ENCODE measurements at places on chromosomes 4 and X.

- DNase-seq = no peak
These were observed 248.0 kb downstream of the SPATA18 start for GRCh38 chr4:52299120-52299519.

DNA sequence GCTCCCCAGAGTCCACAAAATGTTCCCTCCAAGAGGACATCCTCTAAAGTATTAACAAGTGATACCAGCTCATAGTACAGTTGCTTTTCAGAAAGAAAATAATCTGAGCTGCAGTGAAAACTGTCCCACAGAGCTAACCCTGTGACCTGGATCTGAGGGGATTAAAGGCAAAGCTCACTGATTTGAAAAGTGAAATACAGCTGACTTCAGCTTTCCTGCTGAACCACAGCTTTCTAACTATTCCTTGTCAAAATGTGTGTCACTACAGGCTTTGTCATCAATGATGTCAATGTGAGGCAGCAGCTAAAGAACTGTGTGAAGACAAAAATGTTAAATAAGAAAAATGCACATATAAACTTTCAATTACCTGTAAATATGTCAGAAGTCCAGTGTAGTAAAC, 36.9 kb downstream of the DCHS2 start:
- no peak for DNase-seq

- no peak for DNase-seq
These were observed 197.2 kb downstream of the GPM6A start for GRCh38 chr4:175614890-175615289.

DNA sequence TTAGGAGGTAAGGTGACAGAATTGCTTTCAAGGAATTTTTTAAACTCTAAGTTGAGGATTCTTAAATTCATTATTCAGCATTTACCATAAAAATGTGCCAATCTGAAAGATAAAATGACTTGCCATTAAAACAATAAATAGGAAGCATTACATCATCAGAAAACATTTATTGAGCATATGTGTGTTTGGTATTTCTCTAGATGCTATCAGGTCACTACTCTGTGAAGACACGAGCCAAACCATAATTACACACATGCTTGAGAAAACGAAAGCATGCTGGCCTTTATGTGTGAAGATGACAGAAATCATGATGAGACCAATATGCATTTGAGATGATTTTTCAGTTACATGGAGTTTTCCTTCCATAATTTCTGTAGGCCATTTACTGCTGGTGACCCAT, 12.3 kb upstream of the IL21 start:
- no peak for DNase-seq

DNA sequence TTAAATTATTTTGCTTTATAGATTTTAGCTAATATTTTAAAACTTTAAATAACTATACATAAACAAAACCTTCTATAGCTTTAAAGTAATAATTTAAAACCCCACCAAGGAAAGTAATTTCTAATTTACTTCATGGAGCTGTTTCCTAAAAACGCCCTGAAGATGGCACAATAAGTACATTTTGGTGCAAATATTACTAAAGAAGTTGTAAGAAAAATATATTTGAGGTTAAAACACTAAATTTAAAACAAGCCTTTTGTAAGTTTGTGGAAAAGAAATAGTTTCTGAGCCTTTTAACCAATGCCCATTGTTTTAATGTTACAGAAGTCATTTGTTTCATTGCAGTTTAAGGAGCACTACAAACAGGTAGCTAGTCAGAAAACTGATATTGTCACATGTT, 137.4 kb upstream of the AGA start:
- DNase-seq = no peak

GRCh38 chr4:162969194-162969593, 197.5 kb downstream of the NAF1 start:
- no peak for DNase-seq

DNA sequence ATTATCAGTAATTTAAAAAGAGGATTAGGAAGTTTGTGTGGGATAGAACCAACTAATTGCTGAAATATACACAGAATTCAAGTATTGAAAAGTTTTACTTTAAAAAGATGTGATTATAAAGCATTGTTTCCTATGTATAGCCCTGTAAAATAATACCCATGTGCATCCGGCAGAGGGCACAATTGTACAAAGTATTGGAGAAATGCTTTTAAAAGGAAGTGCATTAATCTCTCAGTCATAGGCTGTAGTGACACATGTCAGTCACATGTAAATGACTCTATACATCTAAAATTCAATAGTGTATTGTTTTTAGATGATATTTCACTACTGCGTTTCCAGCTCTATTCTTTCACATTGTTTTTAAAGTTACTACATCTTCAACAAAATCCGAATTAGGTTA, 9.7 kb upstream of the GEMIN8 start:
- peak; percentile 64 for DNase-seq

- DNase-seq = no peak
These were observed 140.9 kb downstream of the MAPK10 start for GRCh38 chr4:86218746-86219473.

DNA sequence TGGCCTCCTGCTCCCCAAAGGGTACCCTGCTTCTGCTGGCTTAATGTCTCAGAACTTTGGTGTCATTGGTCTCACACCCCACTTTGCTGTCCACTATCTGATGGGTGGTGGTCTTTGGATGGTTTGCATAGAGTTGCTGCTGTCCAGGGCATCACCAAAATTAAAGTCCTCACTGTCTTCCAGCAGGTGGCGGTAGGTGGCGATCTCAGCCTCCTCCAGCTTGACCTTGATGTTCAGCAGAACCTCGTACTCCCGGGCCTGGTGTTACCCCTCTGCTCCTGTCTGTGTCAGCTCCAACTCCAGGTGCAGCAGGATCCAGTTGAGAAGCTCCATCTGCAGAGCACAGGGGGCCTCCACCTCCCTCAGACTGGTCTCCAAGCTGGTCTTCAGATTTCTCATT, 1169.5 kb upstream of the PABPC4L start:
- DNase-seq = peak; percentile 15

GRCh38 chrX:52263417-52263816, 78.7 kb downstream of the MAGED4 start:
- DNase-seq = no peak

DNA sequence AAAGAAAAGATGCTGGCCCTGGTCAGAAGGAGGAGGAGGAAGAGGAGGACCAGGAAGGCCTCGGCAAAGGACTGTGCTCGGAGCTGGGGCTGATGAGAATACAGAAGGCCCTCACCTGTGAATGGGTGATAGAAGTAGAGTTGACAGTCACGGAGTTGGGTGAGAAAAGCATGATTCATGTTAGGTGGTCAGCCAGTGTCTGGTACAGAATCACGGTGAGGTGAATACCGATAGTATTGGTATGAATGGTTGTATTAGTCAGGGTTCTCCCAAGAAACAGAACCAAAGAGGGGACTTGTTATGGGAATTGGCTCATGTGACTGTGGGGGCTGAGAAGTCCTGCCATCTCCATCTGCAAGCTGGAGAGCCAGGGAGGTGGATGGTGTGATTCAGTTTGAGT, 32.5 kb upstream of the FAM156A start:
- DNase-seq = no peak

DNA sequence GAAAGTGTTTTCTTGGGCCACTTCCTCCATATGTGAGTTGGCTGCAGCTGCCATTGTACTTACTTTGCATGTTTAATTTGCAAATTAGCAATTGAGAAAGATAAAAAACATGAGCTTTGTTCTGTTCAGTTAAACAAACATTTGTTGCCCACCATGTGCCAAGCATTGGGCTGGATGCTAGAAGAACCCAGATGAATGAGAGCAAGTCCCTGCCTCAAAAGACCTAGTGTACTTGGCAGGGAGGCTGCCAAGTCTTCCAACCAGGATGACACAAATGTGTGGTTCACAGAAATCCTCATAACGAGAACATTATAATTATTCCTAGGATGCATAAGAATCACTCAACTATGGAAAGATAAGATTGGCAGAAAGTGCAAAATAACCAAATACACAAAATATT, 66.7 kb downstream of the GPM6A start:
- no peak for DNase-seq

DNA sequence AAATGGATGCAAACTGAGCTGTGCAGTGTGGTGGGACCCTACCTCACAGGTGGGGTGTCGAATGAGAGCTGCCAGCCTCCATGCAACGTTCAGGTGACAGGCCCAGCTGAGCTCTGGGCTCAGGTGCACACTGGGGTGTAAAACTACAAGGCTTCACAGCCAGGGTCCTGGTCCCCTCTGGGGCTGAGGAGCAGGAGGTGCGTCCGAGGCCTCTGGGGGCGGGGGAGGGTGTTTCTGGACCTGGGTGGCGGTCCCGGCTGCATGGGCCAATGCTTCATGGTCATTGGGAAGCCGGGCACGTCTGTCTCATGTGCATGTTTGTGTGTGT, 26.5 kb upstream of the SORCS2 start:
- DNase-seq = no peak

GRCh38 chr4:143768007-143768591, 67.6 kb upstream of the FREM3 start:
- no peak for DNase-seq

DNA sequence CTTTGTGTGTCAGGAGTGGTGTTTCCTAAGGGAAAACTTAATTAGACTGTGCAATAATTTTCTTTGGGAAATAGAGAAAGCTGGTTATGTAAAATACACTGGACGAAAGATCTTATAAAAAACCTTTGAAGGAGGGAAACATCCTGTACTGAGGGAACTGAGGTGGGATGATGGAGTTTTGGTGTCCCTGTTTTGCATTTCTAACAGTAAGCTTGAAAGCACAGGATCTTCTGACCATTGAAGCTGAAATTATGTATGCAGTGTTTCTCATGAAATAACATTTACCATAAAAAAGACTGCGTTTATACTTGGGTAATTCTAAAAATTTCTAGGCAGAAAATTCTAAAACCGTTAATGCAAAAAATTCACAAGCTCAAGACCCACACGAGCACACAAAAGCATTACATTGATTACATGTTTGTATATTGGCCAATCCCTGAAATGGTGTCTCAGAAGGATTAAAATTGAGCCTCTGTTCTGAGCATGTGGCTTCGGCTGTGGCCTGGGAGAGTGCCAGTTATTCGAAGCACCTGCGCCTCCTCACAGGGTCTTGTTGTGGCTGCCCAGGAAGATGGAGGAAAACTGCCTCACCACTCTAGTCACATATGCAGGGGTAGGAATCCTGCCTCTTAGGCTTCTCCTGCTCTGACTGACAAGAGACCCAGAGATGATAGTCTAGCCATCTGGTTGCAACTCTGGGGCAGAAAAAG, 49.5 kb downstream of the JADE3 start:
- no peak for DNase-seq

- no peak for DNase-seq
These were observed 59.8 kb downstream of the MRPL1 start for GRCh38 chr4:77922158-77923094.

DNA sequence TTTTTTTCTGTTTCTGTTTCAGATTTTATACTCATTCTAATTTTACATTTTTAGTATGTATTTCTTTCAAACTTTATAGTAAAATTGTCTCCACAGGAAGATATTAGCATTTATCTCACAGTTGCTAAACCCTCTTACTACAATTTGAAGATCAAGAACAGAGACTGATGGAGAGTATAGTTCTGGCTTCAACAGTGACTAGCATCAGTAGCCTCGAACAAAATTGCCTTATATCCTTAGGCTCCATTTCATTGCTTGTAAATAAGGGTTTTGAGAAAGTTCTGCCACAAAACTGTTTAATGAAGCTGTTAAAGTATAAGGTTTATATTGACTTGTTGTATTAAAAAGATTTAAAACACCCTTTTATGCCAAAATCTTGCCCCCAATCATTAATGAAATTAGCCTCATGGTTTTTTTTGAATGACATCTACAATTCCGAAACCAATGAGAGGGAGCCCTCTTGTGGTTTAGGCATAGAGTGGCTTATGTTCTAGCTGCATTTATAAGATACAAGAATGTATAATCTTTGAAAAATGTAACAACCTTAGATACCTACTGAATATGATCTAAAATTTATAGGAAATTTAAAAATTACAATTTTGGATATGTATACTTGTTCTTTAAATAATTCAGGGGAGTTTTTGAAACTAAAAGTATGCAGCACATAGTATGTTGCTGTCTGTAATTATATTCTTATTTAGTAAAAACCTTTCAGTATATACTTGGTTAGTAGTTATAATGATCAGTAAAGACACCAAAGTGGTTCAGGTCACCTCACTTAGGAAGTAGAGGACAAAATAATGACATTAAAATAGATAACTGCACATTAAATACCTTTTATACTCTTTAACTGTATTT, 109.8 kb upstream of the HPGD start:
- DNase-seq = peak; percentile 4

DNA sequence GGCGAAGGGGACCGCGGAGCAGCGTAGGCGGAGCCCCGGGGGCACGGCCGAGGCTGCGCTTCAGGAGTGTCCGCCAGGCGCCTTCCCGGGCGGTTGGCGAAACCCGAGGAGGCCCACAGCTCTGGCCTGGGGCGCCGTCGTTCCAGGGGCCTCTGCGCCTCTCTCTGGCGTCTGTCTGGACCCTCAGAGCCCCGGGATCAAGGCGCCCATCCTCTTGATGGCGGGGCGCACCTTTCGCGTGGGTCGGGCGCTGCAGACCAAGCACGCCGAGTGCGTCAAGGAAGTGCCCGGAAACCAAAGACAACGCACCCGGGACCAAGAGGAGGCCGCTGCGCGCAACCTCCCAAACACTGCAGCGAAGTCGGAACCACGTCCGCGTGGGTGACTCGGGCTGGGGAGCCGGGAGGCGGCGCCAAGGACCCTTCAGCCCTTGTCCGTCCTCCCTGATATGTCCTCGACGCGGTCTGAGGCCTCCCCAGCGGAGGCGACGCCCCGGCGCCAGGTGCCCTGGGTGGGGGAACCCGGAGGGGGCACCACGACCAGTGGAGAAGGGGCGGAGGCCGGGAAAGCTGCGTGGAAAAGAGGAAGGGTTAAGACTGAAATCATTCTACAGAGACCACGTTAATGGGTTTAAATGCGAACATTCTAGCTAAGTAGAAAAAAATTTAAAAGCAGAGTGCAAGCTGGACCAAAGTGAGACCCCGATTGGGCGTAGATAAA, 9.9 kb downstream of the HMX1 start:
- no peak for DNase-seq

DNA sequence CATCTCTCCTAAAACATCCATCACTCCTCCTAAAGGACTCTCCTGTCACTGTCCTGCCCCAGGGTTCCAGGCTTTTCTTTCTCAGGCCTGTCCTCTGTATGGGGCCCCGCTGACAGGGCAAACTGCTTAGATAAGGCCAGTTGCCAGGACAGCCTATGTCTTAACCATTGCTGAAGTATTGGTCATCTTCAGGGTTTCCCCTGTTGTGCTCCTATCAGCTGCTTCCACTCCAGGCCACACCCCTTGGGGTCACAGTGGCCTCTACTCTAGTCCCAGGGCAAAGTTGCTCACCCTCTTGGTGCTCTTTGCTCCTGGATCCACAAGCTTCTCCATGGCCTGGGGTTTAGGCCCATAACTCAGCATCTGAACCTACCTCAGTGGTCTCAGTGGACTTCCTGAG, 138.0 kb upstream of the PJA1 start:
- DNase-seq = no peak
